ENCODE measurements at places on chromosomes 16 and 17.

- DNase-seq = peak; percentile 63
These were observed 759 bp downstream of the ALKBH5 start for GRCh38 chr17:18184143-18185031.

DNA sequence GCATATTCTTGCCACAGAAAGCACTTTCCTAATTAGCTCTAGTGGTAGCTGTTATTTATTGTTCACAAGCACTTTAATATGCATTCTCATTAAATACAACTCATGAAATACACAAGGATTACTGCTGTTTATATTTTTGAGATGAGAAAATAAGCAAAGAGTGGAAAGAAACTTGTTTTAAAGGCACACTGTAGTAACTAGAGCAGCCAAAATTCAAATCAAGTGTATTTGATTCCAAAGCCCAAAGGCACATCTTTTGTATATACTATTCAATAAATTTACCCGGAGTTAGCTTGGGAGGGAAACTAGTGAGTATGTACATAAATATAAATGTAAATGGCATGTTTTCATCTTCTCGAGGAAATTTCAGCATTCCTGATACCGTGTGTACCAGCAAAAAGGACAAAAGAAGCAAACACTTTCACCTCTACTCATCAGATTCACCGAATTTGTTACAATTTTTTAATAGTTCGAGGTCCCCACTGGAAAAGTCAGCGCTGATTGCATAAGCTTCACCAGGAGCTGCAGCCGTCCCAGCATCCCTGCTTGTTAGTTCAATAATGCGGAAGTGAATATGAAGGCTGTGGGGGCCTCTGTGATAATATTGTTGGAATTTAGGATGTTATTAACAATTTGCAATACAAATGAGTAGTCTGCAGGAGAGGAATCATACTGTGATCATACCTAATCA lies 371.6 kb upstream of the MON1B start:
- DNase-seq = no peak

- DNase-seq = no peak
These were observed 834.3 kb upstream of the CDH8 start for GRCh38 chr16:62870554-62870953.

DNA sequence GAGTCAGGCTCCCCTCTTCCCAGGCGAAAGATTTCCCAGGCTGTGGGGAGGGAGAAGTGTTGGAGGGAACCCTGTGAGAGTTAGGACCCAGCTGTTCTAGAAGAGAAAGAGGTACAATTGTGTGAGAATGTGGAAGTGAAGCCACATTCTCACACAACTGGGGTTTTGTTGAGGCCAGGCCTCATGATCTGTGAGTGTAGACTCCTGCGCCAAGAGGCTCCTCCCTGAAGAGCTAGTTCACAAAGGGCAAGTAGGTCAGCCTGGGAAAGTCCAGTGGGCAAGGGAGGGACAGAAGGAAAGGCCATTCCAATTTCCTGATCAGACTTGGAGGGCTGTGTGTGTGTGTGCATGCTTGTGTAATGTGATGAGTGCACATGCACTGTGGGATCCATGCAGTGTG lies 15.2 kb downstream of the CD300LF start:
- DNase-seq = no peak
